Substantia nigra (tissue), 51 donors: ENCODE measurements at places on chromosomes 7 and 10.

DNA sequence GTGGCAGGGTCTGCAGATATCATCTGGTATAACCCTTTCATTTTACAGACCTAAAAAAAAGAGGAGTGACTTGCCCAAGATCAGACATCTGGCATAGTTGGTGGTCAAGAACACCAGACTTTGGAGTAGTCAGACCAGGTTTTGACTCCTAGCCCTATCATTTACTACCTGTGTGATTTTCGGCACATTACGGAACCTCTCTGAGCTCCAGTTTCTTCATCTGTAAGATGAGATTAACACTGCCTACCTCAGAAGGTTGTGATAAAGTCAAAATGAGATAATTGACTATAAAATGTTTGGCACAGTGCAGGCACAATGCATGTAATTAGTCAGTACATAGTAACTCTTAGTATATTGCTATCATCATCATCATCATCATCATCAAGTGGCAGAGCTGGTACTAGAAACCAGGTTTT lies 1.2 kb downstream of the STRIP2 start:
- no peak for DNase-seq

- DNase-seq = no peak
These were observed 5.4 kb downstream of the WDR86 start for GRCh38 chr7:151404216-151405011.

DNA sequence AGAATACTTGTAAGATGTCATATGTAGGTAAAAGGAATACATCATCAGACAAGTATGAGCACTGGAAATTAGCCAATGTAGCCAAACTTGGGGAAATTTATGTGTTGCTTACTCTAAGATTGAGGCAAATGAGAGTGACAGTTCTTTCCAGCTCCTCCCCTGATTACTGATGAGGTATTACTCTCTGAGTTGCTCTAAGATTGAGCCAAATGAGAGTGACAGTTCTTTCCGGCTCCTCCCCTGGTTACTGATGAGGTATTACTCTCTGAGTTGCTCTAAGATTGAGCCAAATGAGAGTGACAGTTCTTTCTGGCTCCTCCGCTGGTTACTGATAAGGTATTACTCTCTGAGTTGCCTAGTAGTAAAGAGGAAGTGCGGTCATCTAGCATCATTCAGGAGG lies 435.8 kb downstream of the NRG3 start:
- no peak for DNase-seq

DNA sequence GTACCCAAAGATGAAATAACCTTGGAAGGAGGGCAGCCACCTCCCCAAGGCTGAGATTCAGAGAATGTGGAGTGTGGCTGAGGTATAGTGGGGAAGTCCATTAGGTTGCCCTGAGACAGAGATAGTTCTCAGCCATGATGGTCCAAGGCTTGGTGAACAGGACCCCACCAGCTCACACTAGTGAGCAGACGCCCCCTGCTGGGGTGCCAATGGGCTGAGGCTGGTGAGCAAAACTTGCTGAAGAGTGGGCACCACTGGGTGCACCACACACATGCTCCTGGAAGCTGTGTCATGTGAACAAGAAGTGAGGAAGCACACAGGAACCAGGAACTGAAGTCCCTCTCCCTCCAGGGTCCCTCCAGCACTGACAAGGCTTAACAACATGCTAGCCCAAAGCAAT lies 8.9 kb downstream of the FBXL13 start:
- no peak for DNase-seq

DNA sequence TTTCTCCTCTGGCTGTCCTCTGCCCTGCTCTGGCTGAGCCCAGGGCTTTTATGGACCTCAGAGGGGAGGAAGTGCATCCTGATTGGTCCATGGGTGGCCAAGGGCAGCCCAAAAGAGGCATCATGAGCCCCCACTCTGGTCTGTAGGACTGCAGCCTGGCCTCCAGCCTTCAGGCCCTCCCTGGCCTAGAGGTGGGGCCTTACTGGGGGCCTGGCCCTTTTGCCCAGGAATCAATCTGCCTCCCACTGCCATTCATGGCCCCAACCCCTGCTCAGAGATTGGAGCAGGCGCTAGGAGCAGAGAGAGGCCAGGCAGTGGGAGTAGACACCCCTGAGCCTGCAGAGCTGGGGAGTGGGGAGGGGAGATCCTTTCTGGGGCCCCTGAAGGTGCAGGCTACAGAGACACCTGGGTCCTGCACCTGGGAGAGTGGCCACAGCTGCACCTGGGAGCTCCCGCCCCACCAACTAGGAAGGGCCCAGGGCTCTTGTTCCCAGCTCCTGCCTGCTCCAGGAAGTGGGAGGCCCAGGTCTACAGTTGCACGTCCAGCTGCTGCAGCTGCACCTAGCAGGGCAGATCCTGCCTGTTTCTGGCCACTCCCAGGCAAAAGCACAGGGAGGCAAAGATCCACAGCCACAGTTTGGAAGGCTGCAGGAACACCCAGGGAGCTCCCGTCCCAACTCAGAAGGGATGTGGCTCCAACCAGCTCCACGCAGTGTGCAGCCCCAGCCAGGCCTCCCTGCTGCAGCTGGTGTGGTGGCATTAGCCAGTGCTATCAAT lies 6.4 kb upstream of the DYNC2I1 start:
- DNase-seq = no peak

GRCh38 chr7:26061678-26062603 lies 90.1 kb upstream of the NFE2L3 start:
- DNase-seq = no peak

DNA sequence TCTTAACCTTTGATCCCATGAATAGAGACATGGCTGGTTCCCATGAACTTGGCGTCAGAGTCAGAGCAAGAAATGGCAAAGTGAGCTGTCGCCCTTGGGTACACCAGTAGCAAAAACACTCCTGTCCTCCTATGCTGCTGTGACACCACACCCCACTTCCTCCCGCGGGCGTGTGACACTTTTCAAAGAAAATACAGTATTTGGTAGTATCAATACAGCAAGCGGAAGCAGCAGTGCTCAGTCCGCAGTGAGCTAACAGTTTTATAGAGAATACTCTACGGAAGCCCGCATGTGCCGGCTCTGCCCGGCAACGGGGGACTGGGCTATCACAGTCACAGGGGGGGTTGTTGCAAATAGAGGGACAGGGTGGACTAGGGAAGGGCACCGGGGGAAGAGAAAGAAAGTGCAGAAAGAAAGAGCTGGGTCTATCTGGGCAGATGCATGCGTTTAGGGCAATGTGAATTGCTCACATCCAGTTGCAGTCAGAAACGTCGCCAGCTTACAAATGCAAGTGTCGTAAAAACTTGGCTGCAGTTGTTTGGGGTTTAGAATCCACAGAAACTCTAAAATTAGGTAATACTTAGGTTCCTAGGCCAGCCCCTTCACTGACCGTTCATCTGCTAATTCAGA lies 49.8 kb downstream of the PRKCQ start:
- no peak for DNase-seq

GRCh38 chr7:105625986-105626385 lies 44.7 kb upstream of the EFCAB10 start:
- no peak for DNase-seq

GRCh38 chr10:8041992-8042720 lies 12.3 kb upstream of the GATA3 start:
- no peak for DNase-seq

DNA sequence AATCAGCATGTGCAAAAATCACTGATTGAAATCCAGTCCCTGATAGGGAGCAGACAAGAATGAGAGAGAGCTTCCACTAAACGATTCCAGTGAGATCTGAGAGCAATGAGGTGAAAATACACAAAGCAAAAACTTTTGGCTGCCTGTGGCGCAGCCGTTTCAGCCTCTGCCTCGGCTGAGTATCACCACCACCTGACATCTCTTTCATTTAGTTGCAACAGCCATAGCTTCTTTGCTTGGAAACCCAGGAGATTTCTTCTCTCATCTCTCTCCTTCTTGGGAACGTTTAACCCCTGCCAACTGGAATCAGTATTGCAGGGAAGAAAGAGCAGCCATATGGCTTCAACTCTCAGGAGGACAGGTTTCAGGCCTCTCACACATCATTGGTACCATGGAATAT lies 237.3 kb upstream of the AGK start:
- no peak for DNase-seq

GRCh38 chr10:12757351-12757750 lies 244.2 kb downstream of the CCDC3 start:
- no peak for DNase-seq

GRCh38 chr10:24114556-24114955 lies 94.4 kb upstream of the KIAA1217 start:
- DNase-seq = no peak

DNA sequence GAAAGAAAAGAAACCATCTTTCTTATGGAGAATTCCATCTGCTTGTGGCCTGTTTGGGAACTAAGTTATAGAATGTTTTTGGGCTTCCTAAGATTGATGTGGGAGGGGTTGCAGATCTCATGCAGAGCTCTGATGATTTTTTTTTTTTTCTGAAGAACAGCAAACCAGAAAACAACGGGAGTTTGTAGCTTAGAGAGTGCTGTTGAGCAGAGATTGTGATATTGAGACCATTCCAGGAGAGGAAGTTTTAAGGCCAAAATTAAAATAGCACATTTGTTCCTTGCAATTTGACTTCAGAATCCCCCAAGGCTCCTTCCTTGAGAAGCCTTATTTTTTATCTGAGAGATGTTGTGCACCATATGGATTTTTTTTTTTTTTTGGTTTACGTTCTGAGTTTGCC lies 159.5 kb upstream of the NRP1 start:
- no peak for DNase-seq

- no peak for DNase-seq
These were observed 134.6 kb downstream of the ZNF438 start for GRCh38 chr10:30897048-30897447.

- DNase-seq = no peak
These were observed 76.7 kb downstream of the ANK3 start for GRCh38 chr10:60312818-60313588.

DNA sequence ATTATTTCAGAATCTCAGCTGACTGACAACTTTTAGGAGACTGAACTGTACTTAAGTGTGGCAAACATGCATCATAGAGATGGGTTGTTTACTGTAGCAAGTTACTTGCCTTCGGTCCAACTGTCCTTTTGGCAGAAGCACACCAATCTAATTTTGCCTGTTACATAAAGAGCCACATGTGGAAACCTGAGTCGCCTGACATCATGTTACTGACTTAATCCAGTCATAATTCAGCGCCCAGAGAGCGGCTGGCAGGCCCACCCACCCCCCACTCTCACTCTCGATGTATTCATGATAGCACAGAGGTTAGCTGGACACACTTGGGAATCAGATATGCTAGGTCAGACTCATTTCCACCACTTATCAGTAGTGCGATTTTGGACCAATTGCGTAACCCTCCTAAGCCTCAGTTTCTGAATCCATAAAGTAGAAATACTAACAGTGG lies 57.3 kb upstream of the CAPZA2 start:
- peak; percentile 4 for DNase-seq

DNA sequence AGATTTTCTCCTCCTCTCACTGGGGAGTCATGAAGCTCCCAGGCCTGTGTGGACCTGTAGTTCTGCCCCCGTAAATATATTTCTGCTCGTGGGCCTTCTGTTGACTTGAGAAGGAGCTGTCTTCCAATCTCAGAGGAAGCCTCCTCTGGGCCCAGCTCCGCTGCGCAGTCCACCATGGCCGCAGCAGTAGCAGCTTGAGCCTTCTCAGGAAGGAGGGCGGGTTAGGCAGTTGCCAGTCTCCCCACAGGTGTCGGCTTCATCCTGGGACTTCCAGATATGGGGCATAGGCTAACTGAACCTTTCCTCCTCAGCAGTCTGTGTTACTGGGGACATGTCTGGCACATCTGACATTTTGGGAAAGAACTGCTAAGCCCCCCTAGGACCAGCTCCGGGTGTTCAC lies 62.9 kb upstream of the TRIM8 start:
- DNase-seq = no peak

- DNase-seq = no peak
These were observed 11.3 kb upstream of the GNA12 start for GRCh38 chr7:2855386-2855785.

DNA sequence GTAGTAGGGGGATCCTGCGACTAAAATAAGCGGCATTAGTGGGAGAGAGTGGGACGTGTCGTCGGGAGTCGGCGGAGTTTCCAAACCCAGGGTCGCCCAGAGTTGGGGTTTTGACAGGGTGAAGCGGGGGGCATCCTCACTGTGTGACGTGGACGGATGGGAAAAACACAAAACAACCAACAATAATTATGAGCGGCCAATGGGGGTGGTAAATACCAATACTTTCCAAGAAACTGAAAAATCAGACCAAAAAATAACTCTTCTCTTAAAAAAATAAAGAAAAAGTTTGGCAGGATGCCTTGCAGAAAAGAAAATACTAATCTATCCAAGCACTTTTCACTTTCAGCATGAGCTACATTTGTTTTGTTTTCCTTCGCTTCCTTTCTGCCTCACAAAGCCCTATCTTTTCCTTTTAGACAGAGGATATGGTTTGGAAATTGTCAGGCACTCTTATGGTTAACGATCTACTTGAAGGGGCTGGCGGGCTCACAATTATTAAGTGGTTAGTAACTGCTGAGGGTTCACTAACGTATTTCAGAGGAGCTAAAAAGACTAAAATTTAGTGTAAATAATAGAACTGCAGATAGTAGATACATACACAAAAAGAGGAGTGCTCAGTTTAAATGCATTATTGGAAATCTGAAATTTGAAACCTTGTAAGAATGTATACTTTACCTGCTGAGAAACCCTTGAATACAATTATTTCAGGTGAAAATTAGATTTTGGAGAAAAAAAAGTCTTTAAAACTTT lies 802 bp upstream of the CDK6 start:
- no peak for DNase-seq

DNA sequence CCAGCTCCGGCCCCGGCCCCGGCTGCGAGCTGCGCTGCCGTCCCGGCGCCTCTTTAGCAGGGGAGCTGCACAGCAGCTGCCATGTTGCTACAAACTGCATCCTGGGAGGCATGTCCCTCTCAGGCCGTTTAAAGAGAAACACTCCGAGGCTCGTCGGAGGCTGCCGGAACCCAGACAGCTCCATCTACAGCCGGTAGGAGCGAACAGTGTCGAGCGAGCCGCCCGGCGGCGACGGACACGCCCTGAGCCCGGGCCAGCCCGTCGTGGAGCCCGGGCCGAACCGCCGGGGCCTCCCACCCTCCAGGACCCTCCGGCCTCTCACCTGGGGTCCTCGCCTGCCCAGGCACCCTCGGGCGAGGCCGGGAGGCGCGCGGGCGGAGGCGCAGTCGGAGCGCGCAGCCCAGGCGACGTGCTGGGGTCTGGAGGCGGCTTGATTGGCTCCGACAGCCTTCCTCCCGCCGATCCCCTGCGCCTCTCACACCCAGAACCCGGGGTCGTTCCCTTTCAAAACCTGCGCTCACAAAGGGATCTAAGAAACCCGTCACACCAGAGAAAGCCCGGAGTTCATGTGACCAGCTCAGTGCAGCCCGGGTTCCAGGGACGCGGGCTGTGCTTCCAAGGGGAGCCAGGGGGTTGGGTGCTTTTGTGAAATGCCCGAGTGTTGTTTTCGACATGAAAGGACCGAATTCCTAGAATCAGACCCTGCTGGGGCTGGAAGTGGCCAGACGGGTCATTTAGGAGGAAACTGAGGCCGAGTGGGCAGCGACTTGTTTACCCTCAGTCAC lies at the start of gene ZNF777:
Gene ZNF777, minus strand, starts transcription at position 570 of the 785 bp plus-strand sequence. CDS start 5,040 bp downstream, outside the sequence.
- DNase-seq = peak; percentile 14

- DNase-seq = no peak
These were observed 175.9 kb upstream of the STK17A start for GRCh38 chr7:43406961-43407360.
